ENCODE measurements at places on chromosomes 7 and 10.

DNA sequence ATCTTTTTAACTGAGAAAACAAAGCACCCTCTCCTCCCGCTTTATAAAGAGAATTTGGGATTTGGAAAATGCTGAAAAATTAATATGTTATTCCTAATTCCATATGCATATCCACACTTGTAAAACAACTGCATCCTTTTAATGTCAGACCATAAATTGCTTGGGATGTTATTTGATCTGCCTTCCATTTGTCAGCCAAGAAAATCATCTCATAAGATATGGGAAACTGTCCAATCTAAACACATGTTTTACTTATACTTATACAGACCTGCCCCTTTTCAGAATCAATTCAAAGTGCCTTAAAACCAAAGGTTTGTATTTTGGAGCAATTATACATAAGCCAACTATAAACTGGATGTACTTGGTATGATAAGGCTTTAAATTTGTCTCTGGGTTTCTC is 595.5 kb upstream of the PFKP start:
- no peak for DNase-seq

DNA sequence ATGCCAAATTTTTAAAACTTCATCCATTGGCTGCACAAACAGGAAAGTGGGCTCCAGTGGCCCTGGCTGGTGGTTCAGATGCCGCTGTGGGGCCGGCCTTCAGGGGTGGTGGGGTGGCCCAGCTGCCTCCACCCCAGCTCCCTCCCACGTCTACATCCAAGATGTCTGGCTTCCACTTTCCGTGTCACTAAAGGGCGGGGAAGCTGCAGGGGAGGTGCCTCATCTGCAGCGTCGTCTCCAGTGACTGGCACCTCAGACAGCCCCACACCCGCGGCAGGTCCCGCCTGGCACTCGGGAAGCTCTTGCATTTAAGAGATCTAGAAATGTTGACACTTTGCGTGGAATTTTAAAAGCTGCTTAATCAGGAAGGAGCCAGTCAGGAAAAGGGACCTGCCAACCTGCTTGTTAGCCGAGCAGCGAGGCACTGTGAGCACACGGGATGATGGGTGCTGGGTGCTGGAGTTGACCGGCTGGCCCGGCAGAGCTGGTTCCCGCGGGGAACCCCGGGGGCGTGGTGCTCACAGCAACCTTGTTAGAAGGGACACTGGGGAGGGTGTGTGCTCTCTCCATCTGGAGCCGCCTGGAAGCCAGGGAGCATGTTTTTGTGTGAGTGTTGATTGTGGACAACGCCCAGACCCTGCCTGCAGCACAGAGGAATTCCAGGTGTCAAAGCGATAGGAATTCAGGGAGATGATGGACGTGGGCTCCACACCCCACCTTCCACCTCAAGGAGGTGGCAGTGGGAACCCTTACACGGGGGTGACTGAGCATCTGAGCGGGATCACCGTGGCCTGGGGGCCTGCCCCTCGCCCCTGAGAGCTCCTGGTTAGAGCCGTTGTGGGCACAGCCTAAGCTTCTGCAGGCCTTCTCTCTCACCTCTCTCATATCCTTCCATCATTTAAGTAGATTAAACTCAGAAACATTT is 320.5 kb downstream of the PTPRN2 start:
- DNase-seq = no peak

DNA sequence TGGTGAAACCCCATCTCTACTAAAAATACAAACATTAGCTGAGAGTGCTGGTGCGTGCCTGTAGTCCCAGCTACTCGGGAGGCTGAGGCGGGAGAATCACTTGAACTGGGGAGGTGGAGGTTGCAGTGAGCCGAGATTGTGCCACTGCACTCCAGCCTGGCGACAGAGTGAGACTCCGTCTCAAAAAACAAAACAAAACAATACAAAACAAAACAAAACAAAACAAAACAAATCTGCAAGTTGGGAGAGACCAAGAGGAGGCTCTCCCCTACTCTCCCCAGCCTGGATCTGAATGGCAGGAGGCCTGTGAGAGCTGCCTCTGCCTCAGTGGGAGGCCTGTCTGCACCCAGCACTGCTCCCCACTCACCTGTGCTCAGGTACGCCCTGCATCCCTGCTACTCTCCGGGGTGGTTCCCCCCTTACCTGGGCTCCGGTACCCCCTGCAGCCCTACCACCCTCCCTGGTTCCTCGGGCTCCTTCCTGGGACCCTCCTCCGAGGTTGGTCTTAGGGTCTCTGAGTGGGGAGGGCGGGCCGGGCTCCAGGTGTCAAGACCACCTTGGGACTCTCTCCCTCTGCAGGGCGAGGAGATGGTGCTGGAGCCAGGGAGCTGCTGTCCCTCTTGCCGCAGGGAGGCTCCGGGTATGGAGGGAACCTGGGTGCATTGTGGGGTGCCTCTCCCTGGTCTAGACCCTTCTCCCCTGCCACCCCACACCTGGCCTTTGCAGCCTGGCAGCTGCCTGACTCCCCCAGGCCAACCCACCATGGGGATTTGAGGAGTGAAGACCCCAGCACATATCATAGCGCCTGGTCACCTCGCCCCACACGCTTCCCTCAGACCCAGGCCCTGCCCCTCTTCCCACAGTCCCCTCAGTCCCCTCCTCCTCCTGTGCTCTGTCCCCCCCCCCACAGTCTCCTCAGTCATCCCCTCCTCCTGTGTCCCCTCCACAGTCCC is 9.5 kb upstream of the ZNF862 start:
- DNase-seq = no peak

DNA sequence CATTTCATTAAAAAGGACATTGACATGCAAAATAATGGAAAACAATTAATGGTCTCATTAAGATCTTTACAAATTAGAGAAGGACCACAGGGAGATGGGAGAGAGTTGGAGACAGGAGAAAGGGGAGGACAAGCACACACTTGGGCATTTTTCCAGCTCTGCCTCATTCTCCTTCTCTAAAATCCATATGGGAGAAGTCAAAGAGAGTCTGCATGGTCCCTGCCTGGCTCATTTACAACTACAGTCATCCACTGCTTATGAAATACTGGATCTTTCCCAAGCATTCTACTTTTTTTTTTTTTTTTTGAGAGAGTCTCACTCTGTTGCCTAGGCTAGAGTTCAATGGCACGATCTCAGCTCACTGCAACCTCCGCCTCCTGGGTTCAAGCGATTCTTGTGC is 518.9 kb upstream of the CELF2 start:
- DNase-seq = no peak

- DNase-seq = no peak
Measured at GRCh38 chr7:81600608-81601007, 169.2 kb downstream of the HGF start.

DNA sequence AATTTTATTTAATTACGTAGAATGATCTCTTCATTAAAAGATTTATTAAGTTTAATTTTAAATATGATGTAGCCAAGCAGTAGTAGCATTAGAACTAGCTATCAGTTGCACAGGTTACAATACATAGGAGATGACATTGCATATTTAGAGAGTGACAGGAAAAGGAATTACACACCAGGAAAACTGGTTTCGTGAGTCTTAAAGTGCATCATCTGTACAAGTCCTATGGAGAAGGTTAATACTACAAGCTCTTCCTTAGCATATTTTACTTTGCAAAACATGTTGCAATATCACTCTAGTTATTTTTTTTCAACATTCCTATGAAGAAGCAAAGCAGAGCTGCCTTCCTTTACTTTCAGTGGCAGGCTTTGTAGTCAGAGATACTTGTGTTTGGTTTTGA is 20.2 kb upstream of the SEM1 start:
- DNase-seq = no peak
